ENCODE measurements at places on chromosomes 4 and X.

- peak; percentile 11 for DNase-seq
These were observed 626 bp downstream of the YTHDC1 start for GRCh38 chr4:68349279-68349648.

GRCh38 chr4:97646997-97647396, 496.3 kb downstream of the STPG2 start:
- no peak for DNase-seq

DNA sequence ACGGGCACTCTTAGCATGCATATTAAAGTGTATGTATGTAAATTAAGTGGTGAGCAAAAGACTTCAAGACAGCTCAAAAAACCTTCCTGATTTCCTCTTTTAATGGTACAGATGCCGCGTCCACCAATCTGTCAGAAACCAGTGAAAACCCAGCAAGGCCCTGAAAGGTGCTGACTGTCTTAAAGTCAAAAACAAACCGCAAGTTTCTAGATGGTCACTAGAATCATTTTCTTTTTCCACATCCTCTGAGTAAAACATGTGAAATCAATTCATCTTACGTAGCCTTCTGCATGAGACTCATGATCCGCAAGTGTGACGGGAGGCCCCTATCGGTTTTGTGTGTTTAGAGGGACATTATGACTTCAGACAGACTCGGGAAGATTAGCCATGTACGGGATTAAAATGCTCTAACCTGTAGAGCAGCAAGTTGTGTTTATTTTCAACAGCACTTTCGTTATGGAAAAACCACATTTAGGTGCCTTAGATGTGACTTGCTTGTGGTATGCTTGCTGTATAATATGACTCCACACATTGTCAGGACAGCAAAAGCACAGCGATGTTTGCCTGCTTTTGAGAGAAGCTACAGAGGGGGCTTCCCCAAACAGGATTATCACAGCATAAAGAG, 88.2 kb upstream of the STS start:
- no peak for DNase-seq

GRCh38 chrX:110053453-110053852, 50.5 kb downstream of the TMEM164 start:
- no peak for DNase-seq

- DNase-seq, result no peak
These were observed 17.7 kb downstream of the ACSL1 start for GRCh38 chr4:184807797-184808712.

DNA sequence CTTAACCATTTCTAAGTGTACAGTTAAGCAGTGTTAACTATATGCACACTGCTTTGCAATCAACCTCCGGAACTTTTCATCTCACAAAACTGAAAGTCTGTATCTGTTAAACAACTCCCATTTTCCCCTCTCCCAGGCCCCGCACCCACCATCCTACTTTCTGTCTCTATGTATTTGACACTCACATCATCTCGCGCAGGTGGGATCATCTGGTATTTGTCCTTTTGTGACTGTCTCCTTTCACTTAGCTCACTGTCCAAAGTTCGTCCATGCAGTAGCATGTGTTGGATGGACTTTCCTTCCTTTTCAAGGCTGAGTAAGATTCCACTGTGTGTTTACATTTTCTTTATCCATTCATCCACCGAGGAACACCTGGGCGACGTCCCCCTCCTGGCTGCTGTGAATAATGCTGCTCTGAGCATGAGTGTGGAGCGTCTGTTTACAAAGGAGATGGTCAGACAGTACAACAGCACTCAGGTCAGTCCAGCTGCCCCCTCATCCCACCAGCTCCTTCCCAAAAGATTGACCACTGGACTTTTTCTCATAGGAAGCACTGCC, 39.8 kb downstream of the DCTD start:
- no peak for DNase-seq

GRCh38 chr4:168632301-168632725, 135.5 kb downstream of the PALLD start:
- no peak for DNase-seq

DNA sequence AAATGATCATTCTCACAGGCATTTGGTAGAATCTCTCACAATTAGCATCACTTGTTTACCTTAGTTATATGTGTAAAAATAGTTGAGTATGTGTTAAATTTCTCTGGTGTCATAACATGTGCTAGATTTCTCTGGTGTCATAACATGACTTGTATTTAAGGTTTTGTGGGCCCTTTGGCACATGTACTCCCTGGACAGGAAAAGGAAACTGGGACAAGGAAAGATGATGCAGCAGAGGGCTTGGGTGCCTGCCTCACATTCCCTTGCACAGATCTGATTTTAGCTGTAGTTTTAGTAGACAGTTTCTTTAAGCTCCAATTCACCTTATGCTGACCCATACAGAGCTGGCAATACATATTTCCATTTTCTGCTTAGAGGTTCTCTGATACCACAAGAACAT, 726.0 kb downstream of the C4orf33 start:
- no peak for DNase-seq

- DNase-seq, result no peak
These were observed 139.4 kb upstream of the CXorf66 start for GRCh38 chrX:140104760-140105159.

- no peak for DNase-seq
These were observed 114.6 kb downstream of the ARHGAP6 start for GRCh38 chrX:11551151-11551550.

- DNase-seq, result no peak
These were observed 302.4 kb upstream of the GIMD1 start for GRCh38 chr4:106670976-106671375.

- DNase-seq, result no peak
These were observed 147.6 kb upstream of the NPY2R start for GRCh38 chr4:155060873-155061272.

DNA sequence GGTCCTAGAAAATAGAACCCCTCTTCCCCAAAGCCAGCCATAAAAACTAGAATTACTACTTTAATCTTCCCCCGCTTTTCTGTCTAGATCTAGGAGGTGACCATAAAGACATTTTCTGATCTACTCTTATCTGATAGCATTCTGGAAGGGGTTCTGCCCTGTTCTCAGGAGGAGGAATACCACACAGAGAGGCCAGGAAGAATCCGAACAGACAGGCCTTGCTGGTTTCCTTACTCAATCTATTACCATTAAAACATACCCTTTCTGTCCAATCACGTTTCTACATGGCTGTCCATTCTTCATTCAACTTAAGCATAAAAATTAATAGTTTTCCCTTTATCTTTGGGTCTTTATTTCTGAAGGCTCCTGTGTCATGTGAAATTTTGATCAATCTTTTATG, 198.7 kb downstream of the GPAT3 start:
- DNase-seq, result no peak

- DNase-seq, result no peak
These were observed 73.7 kb downstream of the SHROOM2 start for GRCh38 chrX:9859711-9860555.

DNA sequence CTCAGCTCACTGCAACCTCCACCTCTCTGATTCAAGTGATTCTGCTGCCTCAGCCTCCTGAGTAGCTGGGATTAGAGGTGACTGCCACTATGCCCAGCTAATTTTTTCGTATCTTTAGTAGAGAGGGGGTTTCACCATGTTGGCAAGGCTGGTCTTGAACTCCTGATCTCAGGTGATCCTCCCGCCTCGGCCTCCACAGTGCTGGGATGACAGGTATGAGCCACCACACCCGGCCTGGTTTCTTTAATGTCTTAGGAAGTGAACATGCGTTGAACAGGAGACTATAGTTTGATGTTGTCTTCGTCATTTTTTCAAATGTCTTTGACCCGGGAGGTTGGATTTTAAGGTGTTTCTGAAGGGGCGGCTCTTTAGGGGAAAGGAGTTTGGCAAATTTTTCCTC, 91.0 kb downstream of the DHRSX start:
- no peak for DNase-seq

GRCh38 chr4:62366939-62367338, 1166.8 kb downstream of the ADGRL3 start:
- no peak for DNase-seq

Measured in Calu3 (cell line).